Smooth muscle cell of the coronary artery (primary cell): ENCODE measurements at places on chromosomes 2 and 18. TPM values are rescaled to one million over a fixed set of nuclear protein-coding genes. Genes with fewer than 3 reads are reported as not detected.

Gene RAD51AP2
- under 0.01 TPM in 1 of 2 replicates, not detected in the other for total RNA-seq

Gene IDH1
- total RNA-seq, result 123 and 125 TPM in 2 replicates

Gene HOXD4
- 0.08 TPM in 1 of 2 replicates, not detected in the other for total RNA-seq

Gene LYPD6B
- not detected in 2 replicates for total RNA-seq

Gene PAX3
- total RNA-seq, result 0.38 and 7.6 TPM in 2 replicates

Gene CNTNAP5
- 0.38 TPM in 1 of 2 replicates, not detected in the other for total RNA-seq

Gene GREB1
- 0.15 and 2.1 TPM in 2 replicates for total RNA-seq

Gene REG1B
- not detected in 2 replicates for total RNA-seq

Gene BCL2
- total RNA-seq, result 0.60 and 7.3 TPM in 2 replicates

Gene WNT6
- not detected in 2 replicates for total RNA-seq

Gene PDCD1
- total RNA-seq, result not detected in 2 replicates

Gene LAMA3
- 0.60 and 17.4 TPM in 2 replicates for total RNA-seq

Gene DYNAP
- total RNA-seq, result not detected in 2 replicates

Gene STK17B
- total RNA-seq, result 20.7 and 64.3 TPM in 2 replicates

Gene TMEM178A
- 0.23 and 3.5 TPM in 2 replicates for total RNA-seq

Gene DSG4
- not detected in 2 replicates for total RNA-seq

Gene MPP4
- 0.47 and 1.4 TPM in 2 replicates for total RNA-seq

Gene MZT2B
- total RNA-seq, result 117 and 236 TPM in 2 replicates

Gene VIT
- 0.15 and 7.1 TPM in 2 replicates for total RNA-seq

Gene FMNL2
- total RNA-seq, result 12.6 and 13.6 TPM in 2 replicates

Gene ALPI
- not detected in 2 replicates for total RNA-seq

Gene RAX
- not detected in 2 replicates for total RNA-seq

Gene UGT1A1
- total RNA-seq, result not detected in 2 replicates
